ENCODE measurements at places on chromosomes 3 and 15.
A peak's percentile ranks its signal among the peaks of the same experiment; 100 is the strongest.

DNA sequence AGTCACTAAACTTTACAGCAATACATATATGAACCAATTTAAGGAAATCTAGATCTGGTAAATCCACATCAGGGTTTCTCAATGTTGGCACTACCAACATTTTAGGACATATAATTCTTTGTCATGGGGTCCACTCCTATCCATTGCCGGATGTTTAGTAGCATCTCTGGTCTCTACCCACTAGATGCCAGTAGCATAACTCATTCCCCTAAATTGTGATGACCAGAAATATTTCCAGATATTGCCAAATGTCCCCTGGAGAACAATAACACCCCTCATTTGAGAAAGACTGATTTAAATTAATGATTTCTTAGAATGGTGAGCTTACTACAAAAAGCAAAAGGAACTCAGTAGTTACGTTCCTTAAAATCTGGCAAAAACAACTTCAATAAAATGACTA lies 23.1 kb upstream of the ANKRD28 start:
- peak; percentile 25 for DNase-seq

- DNase-seq, result no peak
Measured at GRCh38 chr15:89841962-89842361, 27.3 kb upstream of the ANPEP start.

- DNase-seq, result peak; percentile 90
Measured at GRCh38 chr3:124859025-124859424, 28.1 kb downstream of the ITGB5 start.

DNA sequence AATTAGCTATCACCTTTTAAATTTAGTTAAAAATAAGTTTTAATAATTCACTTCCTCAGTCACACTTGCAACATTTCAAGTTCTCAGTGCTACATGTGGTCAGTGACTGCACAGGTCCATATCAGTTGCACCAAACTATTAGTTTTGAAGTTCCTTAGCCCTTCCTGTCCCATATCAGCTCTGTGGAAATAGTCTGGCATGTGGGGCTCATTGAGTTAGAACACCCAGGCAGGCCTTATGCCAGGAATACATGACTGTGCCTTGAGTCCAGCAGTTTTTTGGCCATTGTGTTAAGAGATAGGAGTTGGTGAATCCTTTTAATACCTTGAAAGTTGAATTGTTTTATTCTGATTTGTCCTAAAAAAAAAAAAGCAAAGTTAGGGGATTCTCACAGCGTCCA lies 153.7 kb upstream of the BFSP2 start:
- DNase-seq, result no peak

DNA sequence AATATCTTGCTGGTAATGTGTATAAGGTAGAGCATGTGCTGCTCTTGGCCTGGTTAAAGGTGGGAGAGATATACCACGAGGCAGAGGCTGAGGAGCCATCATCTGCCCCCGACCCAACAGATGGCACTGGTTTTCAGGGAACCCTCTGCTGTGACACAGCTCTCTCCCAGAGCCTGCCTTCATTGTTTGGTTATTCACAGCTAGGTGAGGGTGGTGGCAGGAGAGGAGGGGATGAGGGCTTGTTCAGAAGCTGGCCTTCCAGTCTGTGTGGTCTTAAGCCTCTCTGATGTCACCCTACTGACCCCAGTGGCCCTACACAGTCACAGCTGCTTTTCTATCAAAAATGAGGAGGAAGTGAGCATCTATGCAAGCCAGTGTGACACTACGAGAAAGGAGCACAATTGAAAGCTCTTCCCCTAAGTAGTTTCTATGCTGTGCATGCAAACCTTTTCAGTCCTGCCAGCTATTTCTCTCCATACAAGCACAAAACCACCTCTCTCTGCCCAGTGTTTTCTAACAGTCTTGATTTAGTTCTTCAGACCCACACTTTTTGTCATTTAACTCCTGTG lies 258.4 kb upstream of the AGTR1 start:
- no peak for DNase-seq

DNA sequence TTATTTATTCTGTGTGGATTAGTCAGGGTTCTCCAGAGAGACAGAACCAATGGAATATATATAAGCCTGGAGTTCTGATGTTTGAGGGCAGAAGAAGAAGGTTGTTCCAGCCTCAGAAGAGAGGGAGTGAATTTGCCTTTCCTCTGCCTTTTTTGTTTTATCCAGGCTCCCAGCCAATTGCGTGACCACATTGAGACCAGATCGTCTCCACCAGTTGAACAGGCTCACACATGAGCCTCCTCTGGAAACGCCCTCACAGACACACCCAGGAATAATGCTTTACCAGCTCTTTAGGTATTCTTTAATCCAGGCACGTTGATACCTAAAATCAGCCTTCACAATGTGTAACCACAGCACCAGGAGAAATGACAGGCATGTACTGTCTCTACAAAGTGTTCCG lies 923.1 kb downstream of the TBL1XR1 start:
- no peak for DNase-seq

DNA sequence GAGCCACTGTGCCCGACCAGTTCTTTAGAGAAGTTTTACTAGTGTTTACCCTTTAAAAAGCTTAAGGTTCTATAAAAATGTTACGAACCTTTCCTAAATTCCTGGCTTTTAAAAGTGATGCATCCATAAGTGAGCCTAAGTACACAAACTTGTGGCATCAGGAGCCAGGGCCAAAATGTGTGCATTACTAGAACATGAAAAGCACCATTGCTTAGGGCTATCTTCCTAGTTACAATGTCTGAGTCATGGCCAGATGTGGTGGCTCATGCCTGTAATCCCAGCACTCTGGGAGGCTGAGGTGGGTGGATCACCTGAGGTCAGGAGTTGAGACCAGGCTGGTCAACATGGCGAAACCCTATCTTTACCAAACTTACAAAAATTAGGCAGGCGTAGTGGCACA lies 39.9 kb downstream of the LEO1 start:
- peak; percentile 26 for DNase-seq

DNA sequence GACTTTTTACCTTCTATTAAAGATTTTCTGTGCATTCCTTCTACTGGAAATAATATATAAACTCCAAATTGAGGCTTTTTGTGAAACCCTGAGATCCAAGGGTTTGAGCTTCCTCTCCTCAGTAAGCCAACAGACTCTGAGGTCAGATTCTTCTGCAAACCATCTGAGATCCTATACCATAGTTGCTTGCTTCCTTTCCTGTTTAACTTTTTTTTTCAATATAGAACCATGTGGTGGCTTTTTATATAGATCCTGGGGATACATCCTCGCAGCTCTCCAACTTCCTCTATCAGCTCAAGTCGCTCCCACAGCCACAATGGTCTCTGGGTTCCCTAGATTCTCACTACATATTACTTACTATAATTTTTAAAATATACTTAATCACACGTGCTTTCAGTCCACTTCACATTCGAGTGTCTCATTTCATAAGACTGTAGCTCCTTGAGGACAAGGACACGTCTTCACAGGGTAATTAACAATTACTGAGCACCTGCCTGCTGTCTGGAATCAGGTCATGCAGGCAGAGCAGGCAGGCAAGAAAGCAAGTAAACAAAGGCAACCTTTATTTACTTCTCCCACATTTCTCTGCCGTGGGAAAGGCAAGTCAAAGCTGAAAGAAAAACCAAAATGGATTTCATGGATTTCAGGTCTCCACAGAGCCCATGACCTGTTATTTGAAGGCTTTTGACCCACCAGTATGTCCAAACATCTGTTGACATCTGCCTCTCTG lies 941.5 kb downstream of the FHIT start:
- no peak for DNase-seq

DNA sequence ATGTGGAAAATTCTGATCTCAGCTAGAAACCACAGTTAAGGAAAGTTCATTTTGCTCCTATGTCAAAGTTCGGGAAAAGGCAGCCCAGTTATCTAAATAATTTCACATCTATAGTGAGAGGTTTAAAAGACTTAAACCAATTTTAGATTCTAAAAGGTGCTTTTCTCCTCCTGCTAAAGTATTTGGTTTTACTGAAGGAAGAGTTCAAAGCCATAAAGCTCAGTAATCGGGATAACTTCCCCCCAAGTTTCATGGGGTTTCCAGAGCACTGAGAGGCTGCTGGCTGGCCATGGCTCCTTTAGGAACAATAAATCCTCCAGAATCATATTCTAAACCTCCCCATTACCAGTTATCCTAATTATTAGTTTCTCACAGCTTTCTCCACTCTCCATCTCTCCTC lies 38.2 kb downstream of the ZIC4 start:
- no peak for DNase-seq

DNA sequence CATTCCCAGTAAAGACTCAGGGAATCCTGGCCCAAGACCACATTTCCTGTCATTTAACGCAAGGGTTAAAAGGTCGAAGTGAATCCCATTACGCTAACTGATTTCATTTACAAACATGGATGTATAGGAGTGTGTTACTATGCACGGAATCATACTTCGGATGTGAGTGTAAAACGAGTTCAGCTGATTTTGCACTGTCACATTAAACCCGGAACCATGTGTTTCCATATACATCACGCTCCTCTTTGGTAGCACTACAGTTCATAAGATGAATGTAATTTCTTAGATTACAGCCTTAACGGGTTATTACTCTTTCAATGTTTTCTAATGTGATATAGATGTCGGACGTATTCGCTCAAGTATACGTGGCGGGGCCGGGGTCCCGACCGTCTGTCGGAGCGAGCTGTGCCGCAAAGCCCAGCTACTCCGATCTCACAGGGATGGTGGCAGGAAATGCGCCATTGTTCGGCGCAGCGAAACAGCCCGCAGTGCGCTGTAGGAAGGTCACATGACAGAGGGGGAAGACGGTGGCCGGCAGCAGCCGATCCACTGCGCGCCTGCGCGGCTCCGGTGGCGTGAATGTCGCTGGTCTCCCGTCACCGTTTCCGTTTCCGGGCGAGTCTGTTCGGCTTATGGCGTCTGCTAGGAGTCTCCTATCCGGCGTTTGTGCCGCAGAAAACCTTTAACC lies 97.3 kb downstream of the NPAP1 start:
- DNase-seq, result peak; percentile 82

GRCh38 chr3:150409125-150409511 lies 1.0 kb downstream of the TSC22D2 start:
- DNase-seq, result no peak

- DNase-seq, result no peak
Measured at GRCh38 chr15:34233614-34234013, 8.8 kb downstream of the EMC4 start.

DNA sequence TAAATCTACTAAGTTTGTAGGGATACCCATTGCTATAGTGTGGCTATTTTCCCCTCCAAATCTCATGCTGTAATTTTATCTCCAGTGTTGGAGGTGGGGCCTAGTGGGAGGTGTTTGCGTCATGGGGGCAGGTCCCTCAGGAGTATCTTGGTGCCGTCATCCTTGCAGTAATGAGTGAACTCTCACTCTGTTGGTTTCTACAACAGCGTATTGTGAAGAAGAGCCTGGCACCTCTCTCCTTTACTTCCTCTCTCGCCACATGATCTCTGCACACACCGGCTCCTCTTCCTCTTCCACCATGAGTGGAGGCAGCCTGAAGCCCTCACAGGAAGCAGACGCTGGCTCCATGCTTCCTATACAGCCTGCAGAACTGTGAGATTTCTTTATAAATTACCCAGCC lies 34.0 kb upstream of the TRPM1 start:
- no peak for DNase-seq

DNA sequence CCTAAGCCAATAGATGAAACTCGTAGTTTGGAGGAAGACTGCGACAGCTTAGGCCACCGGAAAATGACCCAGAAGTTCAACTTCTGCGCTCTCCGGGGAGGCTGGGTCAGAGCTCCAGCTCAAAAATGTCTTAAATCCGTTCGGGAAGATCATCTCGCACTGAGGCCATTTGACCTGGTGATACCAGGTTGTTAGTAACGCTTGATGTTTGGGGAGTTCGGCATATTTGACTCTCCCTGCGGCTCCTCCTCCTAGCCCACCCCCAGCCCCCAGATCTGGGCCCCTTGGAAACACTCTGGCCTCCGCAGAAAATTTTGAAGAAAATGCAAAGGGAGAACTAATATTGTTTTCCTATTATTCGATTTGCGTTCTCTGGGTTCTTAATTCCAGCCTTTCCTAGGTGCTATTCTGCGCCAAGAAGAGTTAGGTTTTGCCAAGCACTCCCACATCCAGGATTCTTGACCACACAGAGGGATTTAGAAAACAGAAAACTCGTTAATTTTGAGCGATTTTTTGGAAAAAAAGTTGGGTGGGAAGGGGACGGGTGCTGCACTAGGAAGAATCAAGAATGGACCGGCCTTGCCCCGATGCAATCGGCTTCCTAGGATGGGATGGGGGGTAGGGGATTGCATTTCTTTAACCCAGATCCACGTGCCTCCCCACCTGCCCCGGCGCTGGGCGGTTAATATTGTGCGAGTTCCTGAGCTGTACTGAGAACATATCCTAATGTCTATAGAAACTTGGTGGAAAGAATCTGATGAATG lies 50.0 kb downstream of the ZIC4 start:
- DNase-seq, result no peak

DNA sequence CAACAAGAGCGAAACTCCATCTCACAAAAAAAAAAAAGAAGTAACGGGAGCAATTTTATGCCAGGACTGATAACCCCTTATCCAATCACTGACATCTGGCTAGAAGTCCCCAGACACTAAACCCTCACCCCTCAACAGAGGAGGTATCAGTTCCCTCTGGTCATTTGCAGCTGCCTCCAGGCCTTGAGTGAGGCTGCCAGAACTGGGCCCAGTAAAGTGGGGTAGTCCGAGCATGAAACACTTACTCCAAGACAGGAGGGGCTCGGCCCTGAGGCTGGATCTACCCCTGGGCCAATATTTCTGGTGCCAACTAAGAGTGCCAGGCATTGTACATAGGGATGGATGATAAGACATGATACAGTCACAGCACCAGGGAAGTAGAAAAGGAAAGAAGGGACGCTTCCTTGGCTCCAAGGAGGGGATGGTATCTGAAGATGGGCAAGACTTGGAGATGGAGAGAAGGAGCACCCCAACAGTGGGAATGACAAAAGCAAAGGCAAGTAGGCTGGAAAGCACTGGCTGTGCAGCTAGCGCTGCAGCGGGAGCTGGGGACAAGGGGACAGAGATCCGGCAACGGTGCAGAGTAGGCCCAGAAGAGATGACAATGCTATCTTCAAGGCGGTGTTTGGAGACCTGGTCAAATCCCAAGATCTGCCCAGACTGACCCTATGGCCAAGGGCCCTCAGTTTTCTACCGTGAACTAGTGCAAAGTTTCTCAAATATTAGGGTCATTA lies 2.2 kb downstream of the XXYLT1 start:
- no peak for DNase-seq

GRCh38 chr15:55770806-55771205 lies 27.9 kb upstream of the PRTG start:
- DNase-seq, result peak; percentile 39

DNA sequence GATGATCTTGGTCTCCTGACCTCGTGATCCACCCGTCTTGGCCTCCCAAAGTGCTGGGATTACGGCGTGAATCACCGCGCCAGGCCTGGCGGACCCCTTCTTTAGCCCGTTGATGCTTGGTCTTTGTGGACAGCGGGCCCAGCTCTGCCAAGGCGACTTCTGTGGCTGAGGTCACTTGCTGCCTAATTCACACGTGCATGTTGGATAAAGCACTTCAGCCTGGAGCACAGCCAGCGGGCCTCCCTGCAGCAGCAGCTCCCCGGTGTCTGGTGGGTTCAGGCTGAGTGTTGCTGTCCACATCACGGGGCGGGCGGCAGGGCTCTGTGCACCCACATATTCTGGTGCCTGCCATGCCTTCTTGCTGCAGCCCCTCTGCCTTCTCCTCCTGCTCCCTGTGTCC lies 88.4 kb downstream of the DGKG start:
- no peak for DNase-seq

Measured in choroid plexus epithelial cell (primary cell).